ENCODE measurements at places on chromosomes 16 and 17. TPM values are rescaled to one million over a fixed set of nuclear protein-coding genes. Genes with fewer than 3 reads are reported as not detected.

AARS1 gene
- 109 TPM for total RNA-seq

KIF19 gene
- total RNA-seq = 0.13 TPM

DNA sequence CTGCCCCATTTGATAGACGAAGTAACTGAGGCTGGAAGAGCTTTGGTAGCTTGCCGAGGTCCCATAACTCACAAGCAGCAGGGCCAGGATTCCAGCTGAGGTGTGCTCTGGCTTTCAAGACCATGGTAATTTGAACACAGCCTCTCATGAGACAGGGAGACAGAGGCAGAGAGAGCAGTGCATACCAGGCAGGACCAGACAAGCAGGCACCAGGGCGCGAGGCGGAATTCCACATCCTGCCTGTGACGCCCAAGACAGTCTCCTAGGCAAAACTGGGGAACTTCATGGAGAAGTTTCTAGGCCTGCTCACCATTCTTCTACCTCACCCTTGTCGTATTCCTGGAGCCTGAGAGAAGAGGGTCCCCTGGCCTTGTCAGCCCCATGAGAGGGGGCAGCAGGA, 19.2 kb downstream of the SDK2 start:
- H3K27me3 ChIP-seq = peaks cover 7% of the 10 kb centered on the region
- no peak for DNase-seq
- H3K4me1 ChIP-seq = no peaks in the 10 kb centered on the region
- no peaks in the 10 kb centered on the region for H3K36me3 ChIP-seq
- H3K4me3 ChIP-seq = no peak overlapping the region
- H3K27ac ChIP-seq = no peak overlapping the region

- H3K27me3 ChIP-seq = no peaks in the 10 kb centered on the region
- H3K27ac ChIP-seq = peak overlapping the region; percentile 80
- peaks cover 15% of the 10 kb centered on the region for H3K36me3 ChIP-seq
- H3K4me1 ChIP-seq = peaks cover 34% of the 10 kb centered on the region
Measured at GRCh38 chr17:2202302-2202995, 101.1 kb downstream of the SMG6 start.

Measured in activated T-helper 1 cell treated with anti-CD3 and anti-CD28 coated beads, Interleukin-12 subunit alpha, Interleukin-12 subunit beta, Interleukin-2, Interleukin-4 antibody, amounts not matched to agents 30 ng/mL and 10 ng/mL and 1 ng/mL, durations not matched to agents 14 hours and 24 hours and 36 hours (primary cell).